ENCODE measurements at places on chromosomes 7 and 10.

DNA sequence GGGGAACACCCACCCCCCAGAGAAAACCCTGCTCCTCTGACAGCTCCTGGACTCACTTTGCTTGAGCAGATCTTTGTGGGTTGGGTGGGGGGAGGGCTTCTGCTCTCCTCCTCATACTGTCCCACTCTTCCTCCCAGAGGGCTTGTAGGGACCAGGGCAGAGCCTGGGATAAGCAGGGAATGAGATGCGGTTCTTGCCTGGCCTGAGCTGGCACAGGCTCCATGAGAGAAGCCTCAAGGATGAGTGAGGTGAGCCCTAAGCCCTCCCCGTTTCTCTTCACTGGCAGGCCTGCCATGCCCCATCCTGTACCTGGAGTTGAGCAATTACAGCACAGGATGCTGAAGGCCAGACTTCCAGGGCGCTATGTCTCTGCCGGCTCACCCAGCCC, 134.7 kb downstream of the ADAM12 start:
- DNase-seq: no peak

DNA sequence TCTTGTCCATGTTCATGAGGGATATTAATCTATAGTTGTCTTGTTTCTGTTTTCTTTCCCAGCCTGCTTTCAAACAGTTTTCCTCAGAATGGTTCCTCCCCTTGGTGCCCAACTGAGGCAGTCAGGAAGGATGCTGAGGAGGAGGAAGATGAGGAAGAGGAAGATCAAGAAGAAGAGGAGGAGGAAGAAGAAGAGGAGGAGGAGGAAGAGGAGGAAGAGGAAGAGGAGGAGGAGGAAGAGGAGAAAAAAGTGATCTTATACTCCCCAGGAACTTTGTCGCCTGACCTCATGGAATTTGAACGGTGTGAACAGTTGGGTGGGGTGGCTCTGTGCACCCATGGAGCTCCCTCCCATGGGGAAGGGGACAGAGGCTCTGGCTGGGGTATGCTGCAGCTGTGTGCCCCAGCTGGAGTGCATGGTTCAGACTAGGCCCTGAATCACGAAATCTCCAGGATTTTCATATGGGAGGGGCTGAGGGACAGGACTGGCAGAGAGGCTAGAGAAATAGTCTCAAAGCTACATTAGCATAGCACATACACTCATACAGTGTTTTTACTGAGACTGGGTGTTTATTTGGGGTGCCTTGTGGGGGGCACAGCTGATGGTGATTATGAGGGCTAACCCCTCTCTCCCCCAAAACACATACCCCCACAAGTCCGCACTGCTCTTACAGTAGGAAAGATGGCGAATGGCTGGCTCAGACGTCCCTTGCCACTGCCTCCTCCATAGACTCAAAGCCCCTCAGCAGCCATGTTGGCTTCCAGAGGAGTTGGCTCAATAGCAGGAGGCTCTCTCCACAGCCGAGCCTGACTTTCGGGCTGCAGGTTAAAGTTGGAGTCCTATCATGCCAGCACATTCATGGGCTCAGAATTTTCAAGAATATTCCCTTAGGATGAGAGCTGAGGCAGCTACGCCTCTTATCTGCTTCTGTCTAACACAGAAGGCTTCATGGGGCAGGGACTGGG, 11.9 kb downstream of the STRA8 start:
- DNase-seq: no peak

- no peak for DNase-seq
These were observed 48.5 kb downstream of the FOXL3 start for GRCh38 chr7:338295-339061.

DNA sequence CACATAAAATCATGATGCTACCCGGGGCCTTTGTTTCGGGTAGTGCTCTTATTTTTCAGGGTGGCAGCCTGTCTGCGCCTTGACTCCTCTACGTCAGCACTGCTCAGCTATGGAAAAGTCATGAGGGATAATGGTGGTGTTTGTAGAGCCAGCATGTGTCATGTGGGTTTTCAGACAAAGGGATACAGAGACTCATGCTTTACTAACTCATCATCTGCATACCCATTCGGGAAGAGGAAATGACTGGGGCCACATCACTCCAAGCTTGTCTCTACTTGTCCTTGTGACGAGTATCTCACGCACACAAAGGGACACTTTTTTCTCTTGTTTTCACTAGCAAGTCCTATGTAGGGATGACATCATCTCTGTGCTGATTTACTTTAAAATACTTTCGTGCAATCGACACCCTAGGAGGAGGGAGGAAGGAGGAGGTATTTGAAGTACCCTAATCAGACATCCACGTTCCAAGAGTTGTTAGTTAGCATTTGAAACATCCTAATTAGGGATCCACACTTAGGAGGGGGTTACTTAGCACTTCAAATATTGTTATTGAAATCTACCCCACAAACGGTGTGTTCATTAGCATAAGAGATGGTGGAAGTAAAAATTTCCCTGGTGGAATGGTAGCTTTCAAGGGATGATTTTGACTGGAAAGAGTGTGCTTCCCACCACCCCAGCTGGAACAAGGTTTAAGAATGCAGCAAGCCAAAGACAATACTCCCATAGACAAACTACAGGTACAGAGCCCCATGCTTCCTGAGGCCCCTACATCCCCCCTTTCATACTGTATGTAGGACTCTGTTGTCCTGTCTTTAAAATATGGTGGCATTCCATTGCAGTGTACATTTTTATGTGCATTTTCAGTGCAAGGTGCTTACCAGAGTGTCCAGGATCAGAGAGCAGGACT, 52.0 kb downstream of the THNSL1 start:
- DNase-seq: no peak

GRCh38 chr7:53776323-53776722, 740.9 kb downstream of the POM121L12 start:
- DNase-seq: no peak

DNA sequence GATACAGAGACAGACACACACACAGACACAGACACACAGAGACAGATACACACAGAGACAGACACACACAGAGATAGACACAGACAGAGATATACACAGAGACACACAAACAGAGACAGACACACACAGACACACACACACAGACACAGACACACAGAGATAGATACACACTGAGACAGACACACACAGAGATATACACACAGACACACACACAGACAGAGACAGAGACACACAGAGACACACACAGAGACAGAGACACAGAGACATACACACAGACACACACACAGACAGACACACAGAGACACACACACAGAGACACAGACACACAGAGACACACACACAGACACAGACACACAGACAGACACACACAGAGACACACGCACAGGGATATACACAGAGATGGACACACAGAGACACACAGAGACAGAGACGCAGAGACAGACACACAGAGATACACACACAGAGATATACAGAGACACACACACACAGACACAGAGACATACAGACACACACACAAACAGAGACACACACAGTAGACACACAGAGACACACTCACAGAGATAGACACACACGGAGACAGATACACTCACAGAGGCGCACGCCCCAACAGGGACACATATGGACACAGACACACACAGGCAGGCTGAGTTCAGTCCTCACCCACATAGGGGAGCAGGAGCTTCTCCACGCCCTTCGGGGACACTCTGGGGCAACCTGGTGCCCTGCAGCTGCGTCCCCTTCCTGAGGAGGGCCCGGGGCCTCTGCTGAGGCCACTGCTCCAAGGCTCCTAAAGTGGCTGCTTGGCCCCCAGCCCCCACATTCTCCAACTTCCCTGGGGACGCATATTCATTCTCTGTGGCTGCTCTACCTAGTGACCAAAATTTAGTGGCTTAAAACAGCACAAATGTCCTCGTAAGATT, 10.3 kb upstream of the PPP2R2D start:
- no peak for DNase-seq

DNA sequence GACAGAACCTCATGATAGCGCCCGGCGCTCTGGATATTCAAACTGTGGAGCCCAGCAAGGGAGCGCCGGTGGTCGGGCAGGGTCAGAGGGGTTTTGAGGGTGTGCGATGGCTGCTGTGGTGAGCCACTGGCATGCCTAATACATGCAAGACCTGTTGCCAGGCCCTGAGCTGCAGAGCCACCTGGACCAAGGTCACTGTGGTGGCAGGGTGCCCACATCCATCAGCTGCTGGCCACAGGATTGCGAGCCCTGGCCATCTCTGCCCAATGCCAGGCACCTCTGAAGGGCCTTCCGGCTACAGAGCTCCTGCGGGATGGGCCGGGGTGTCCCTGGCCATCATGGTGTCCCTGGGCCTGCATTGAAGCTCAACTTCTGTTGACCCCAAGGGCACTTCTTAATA, 123.0 kb upstream of the TNRC18 start:
- no peak for DNase-seq

GRCh38 chr10:47165168-47165710, 134.8 kb upstream of the GDF10 start:
- DNase-seq: no peak

DNA sequence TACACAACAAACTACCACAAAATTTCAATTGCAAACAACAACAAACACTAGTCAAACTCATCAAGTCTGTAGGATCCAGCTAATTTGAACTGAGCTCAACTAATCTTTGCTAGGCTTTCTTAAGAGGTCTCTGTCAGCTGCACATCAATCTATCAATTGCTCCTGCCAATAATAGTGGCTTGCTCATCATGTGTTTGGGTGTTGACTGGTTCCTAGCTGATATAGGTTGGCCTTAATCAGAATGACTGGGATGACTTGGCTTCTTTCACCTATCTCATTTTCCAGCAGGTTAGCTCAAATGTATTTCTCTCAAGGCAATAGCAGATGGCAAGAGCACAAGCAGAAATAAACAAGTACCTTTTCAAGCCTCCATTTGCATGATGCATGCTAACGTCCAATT, 370.3 kb upstream of the NFE2L3 start:
- no peak for DNase-seq

DNA sequence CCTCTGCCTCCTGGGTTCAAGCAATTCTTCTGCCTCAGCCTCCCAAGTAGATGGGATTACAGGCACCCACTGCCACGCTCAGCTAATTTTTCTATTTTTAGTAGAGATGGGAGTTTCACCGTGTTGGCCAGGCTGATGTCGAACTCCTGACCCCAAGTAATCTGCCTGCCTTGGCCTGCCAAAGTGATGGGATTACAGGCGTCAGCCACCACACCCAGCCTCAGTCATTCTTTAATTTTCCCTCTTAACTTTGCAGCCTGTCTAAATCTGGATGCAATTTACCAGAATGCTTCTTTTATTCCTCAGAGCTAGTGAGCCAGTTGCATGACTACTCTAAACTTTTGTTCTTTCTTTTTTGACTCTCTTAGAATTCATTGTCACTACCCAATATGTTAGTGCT, 90.5 kb upstream of the CSTF2T start:
- DNase-seq: no peak

DNA sequence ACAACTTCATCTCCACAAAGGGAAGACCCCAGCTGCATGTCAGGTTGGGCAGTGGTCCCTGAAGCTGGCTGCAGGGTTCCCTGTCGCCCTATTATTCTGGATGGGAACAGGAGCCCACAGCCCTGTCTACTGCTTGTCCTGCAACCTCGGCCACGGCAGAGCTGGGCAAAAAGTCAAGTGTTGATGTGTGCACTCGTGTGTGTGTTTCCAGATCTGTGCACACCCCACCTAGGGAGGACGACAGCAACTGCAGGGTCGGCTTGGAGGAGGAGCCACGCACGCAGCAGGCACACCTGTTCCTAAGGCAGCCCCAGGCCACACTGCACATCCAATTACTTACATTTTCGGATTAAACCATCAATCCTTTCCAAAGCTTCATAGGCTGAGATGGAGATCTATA, 23.6 kb downstream of the PITRM1 start:
- DNase-seq: no peak

DNA sequence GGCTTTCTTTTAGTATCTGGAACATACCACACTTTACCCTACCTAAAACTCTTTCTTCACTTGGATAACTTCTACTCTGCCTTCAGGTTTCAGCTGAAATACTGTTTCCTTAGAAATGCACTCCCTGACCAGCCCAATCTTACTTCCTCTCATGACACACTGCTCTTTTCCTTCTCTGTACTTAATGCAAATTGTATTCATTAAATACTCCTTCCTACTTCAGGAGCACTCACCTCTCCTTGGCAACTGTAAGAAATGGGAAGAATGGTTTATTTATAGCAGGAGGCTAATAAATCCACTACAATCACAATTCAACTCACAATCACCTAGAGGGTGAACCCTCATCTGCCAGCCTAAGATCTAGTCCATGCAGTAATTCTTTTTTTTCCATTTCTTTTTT, 15.2 kb downstream of the ZCWPW1 start:
- DNase-seq: no peak

GRCh38 chr10:67487906-67488619, 207.9 kb downstream of the CTNNA3 start:
- DNase-seq: no peak

GRCh38 chr10:60446851-60447250, 57.2 kb upstream of the ANK3 start:
- DNase-seq: no peak

DNA sequence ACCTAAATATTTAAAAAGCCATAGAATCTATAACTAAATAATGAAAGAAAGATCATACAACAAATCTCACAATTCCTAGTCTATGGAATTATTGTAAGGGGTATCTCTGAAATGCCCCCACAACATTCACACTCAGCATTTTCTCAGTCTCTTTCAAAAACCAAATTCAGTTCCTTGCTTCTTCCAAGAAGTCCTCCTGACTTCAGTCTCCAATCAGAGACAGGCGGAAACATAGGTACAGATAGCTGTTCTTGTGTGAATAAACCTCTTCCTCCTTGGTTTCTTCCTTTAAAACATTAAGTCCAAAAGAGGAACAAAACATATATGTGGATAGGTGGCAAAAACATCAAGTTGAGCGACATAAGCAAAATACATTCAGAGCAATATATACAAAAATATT, 13.9 kb upstream of the FBXW4 start:
- DNase-seq: no peak

DNA sequence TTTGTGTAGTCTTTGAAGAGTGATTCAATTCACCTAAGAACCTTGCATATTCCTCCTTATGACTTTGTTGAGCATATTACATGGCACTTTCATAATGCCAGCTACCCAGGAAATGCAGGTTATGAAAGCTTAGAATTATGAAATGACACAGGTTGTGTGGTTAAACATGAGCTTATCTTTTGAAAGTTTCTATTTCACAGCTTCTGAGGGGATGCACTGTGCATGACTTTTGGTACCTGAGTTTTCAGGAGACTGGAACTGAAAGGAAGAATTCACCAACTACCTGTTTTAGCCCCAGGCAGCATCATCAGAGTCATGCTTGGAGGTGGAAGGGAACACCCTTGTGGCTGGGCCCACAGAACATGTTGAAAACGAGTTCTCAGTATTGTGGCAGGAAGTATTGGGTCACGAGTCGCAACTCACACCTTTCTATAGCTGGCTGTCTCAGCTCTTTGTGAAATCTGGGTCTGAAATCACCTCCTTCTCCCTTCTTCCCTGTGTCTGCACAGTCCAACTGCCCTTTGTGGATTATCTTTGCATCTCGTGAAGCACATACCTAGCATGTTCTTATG, 228.2 kb downstream of the PTEN start:
- no peak for DNase-seq
